Dermis microvascular lymphatic vessel endothelial cell (primary cell): ENCODE measurements at places on chromosomes 5 and 9. TPM values are rescaled to one million over a fixed set of nuclear protein-coding genes. Genes with fewer than 3 reads are reported as not detected.

ANKDD1B gene
- 0.38 and 0.51 TPM in 2 replicates for total RNA-seq

TRAF1 gene
- total RNA-seq, result 0.51 and 1.2 TPM in 2 replicates

SPATA31D4 gene
- total RNA-seq, result not detected in 2 replicates

MINAR2 gene
- total RNA-seq, result not detected in 2 replicates

LOX gene
- 52.9 and 75.7 TPM in 2 replicates for total RNA-seq

PCDHA9 gene
- total RNA-seq, result under 0.01 TPM in 2 replicates

SPAAR gene
- 0.76 and 2.8 TPM in 2 replicates for total RNA-seq

MARVELD2 gene
- 0.90 and 1.6 TPM in 2 replicates for total RNA-seq

ANKRD34B gene
- not detected in 2 replicates for total RNA-seq

GARNL3 gene
- 2.3 and 3.3 TPM in 2 replicates for total RNA-seq

GPR150 gene
- 0.13 TPM in 2 replicates for total RNA-seq

SLC4A9 gene
- total RNA-seq, result not detected in 2 replicates

PCDHB10 gene
- total RNA-seq, result 0.39 and 1.0 TPM in 2 replicates

TAS2R1 gene
- total RNA-seq, result not detected in 2 replicates

SLC6A18 gene
- not detected in 2 replicates for total RNA-seq

PTPN3 gene
- 2.1 and 5.3 TPM in 2 replicates for total RNA-seq

PCYOX1L gene
- 11.4 and 12.6 TPM in 2 replicates for total RNA-seq

CER1 gene
- not detected in 2 replicates for total RNA-seq

ERGIC1 gene
- total RNA-seq, result 57.9 and 62.6 TPM in 2 replicates

SLCO4C1 gene
- total RNA-seq, result not detected in 2 replicates

PCDHB6 gene
- total RNA-seq, result under 0.01 and 0.13 TPM in 2 replicates

GFRA3 gene
- not detected in 2 replicates for total RNA-seq

PCDHGC5 gene
- total RNA-seq, result 0.26 and 0.51 TPM in 2 replicates

GDNF gene
- total RNA-seq, result not detected in 2 replicates

SPOCK1 gene
- total RNA-seq, result 1.0 and 1.3 TPM in 2 replicates

PCDHGC3 gene
- total RNA-seq, result 12.3 and 15.6 TPM in 2 replicates

HEMGN gene
- total RNA-seq, result not detected in 2 replicates

GALNT12 gene
- 0.26 and 0.38 TPM in 2 replicates for total RNA-seq

UGT3A2 gene
- not detected in 2 replicates for total RNA-seq

GABRA6 gene
- total RNA-seq, result not detected in 2 replicates

CDH12 gene
- total RNA-seq, result not detected in 2 replicates

DHX29 gene
- total RNA-seq, result 14.8 and 17.8 TPM in 2 replicates

SREK1IP1 gene
- 13.5 and 13.6 TPM in 2 replicates for total RNA-seq

IFNA21 gene
- not detected in 2 replicates for total RNA-seq

GPX8 gene
- total RNA-seq, result 6.7 and 12.6 TPM in 2 replicates

CD180 gene
- total RNA-seq, result under 0.01 TPM in 1 of 2 replicates, not detected in the other

CYLC2 gene
- total RNA-seq, result not detected in 2 replicates

PAEP gene
- not detected in 2 replicates for total RNA-seq

SPATA31C1 gene
- total RNA-seq, result not detected in 2 replicates

ADGRD2 gene
- total RNA-seq, result not detected in 2 replicates

HAND1 gene
- total RNA-seq, result not detected in 2 replicates

RNF183 gene
- not detected in 2 replicates for total RNA-seq

CEL gene
- 0.13 TPM in 2 replicates for total RNA-seq

CATSPER3 gene
- under 0.01 and 0.13 TPM in 2 replicates for total RNA-seq

LRRC14B gene
- not detected in 2 replicates for total RNA-seq

APBA1 gene
- 7.1 and 9.4 TPM in 2 replicates for total RNA-seq

TAF11L10 gene
- total RNA-seq, result not detected in 2 replicates

ORM2 gene
- total RNA-seq, result not detected in 2 replicates

SGCD gene
- 0.64 and 6.2 TPM in 2 replicates for total RNA-seq

RAB14 gene
- total RNA-seq, result 26.2 and 33.8 TPM in 2 replicates

HRH2 gene
- 0.13 TPM in 1 of 2 replicates, not detected in the other for total RNA-seq

HMGCR gene
- 62.6 and 87.3 TPM in 2 replicates for total RNA-seq

ARSI gene
- under 0.01 TPM in 1 of 2 replicates, not detected in the other for total RNA-seq

BHMT gene
- not detected in 2 replicates for total RNA-seq

NUDT12 gene
- 3.4 and 4.2 TPM in 2 replicates for total RNA-seq

SLC34A3 gene
- total RNA-seq, result not detected in 2 replicates
